ENCODE measurements at places on chromosomes 4 and X.

DNA sequence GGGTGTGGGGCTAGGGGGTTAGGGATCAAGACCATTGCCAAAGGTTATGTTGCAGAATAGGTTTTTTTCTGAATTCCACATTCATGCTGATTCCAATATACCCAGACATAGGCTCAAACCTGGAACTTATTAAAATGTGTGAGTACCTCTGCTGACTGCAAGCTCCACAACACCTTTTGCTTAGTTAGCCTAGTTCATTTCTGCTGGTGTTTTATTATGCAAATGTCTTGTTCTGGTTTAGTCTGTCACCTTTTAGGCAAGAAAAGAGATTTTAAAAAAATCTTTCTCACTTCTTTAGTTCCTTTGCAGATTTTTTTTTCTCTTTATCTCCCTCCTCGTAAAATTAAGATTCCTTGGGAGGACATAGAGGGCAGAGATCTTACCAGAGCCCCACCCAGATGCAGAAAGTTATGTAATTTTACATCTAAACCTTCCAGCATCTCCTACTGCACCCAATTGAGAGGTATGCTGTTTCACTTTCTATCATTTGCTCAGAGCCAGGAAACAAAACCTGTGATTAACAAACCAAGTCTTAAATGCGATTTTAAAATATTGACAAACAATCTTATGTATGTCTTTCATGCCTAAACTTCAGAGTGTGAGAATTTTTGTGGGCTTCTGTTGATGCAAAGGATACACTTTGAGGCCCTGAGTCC lies 190.7 kb upstream of the CLNK start:
- no peak for DNase-seq

DNA sequence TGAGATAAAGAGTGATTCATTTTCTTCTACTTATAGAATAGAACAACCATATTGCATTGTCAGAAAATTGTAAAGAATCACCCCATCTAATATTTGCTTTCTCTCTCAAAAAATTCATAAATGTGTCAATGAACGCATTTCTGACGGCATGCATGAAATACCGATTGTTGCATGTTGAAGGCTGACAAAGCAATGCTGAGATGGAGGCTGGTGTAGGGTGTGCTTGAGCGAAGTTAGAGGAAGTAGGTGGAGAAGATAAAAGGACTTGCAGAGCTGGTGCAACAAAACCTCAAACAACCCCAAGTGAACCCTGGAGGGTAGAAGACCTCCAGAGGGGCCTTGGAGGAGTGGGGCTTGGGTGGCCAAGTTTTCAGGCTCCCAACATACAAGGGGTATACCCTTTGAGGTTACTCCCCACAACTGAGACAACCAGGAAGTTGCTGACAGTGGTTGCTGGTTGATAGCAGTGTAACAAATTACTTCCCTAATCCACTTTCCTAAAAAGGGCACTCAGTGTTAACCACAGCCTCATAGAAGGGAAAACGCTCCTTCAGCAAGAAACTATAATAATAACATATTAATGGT lies 452.7 kb downstream of the NLGN4X start:
- DNase-seq: no peak

GRCh38 chr4:169033660-169034059 lies 23.6 kb upstream of the CBR4 start:
- DNase-seq: no peak

DNA sequence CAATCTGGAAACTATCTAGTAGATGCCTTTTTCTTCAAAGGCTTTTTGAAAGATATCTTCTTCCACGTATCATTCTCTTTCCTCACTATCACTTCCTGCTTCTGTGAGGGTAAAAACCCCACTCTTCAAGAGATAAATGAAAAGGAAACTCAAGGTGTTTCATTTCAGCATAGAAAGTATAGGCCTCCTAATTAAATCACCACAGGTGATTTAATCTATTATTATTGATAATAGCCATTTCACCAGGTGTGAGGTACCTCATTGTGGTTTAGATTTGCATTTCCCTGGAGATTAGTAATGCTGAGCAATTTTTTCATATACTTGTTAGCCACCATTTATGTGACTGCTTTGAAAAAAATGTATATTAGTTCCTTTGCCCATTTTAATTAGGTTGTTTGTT lies 92.0 kb upstream of the EMCN start:
- no peak for DNase-seq

- no peak for DNase-seq
Measured at GRCh38 chr4:71009086-71009485, 15.6 kb downstream of the DCK start.

- no peak for DNase-seq
Measured at GRCh38 chr4:128608006-128608405, 201.5 kb upstream of the JADE1 start.

- DNase-seq: no peak
Measured at GRCh38 chr4:113555868-113556267, 205.7 kb downstream of the CAMK2D start.

DNA sequence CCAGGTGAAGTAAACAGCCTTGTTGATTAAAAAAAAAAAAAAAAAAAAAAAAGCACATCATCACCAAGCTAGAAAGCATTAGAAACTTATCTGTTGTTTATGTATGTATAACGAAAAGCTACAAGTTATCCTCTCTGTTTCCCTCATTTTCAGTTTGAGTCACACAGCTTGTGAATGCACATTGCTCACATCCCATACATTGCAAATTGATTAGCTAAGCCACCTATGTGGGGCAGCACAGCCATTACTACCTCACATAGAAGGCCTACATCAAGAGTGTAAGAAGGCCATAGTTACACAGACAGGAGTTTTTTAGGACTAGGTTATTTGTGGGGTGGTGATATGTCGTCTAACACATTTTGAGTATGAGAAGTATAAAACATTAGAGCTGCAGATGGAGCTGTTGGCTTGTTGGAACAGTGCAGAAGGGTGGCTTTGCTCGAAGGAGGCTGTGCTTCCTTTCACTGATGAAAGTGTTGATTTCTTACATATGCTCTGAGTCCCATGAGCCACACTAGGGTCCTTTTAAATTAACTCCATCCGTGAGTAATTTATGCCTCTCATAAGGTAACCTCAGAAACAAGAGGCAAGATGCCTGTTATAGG lies 431.6 kb downstream of the GABRG1 start:
- DNase-seq: no peak

- DNase-seq: no peak
Measured at GRCh38 chr4:114636192-114636935, 37.8 kb downstream of the UGT8 start.

GRCh38 chr4:162959046-162959445 lies 207.6 kb downstream of the NAF1 start:
- DNase-seq: peak; percentile 31

- no peak for DNase-seq
Measured at GRCh38 chr4:100823066-100823992, 305.5 kb upstream of the EMCN start.

GRCh38 chr4:3676907-3677747 lies 89.1 kb upstream of the ADRA2C start:
- no peak for DNase-seq

DNA sequence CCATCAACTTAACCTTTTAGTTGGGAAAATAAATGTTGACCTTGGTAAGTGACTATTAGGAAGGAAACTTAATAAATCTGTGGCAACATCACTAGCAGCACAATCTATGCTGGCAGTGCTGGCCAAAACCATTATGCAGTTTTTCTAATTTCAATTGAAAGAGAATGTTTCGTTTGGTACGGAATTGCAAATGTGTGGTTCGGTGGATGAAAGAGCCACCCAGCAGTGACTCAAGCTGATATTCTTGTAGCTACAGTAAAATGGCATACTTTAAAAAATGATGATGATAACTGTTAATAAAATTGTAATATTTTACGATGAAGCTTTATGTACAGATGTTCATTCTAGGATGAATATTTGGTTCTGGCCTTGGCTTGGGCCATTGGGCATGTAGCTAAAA lies 40.7 kb upstream of the AP1S2 start:
- DNase-seq: no peak

DNA sequence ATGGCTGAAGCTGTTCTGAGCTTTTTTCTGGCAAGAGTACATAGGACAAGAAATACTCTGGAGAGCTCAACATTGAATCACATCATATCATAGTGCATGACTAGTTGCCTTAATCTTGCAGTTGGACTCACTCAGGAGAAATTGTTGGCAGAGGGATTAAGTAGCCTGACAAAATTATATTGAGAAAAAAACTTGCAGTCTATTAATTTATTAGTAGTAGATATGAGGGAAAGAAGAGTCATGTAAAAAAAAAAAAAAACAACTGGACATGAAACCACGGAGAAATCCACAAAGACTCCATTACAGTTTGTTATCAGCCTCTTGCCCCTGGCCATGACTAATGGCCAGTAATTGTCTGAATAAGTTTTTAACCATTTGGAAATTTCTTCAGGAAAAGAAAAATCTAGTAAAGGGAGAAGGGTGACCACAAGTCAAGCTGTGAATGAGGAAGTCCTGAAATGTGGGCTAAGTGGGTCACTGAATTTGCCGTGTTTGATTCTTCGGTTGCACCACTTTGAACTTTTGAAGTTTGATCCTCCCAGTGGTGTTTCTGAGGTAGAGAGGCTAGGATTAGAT lies 45.6 kb downstream of the FHL1 start:
- no peak for DNase-seq

- no peak for DNase-seq
Measured at GRCh38 chr4:100170986-100171385, 19.3 kb downstream of the DDIT4L start.

GRCh38 chr4:75545526-75545925 lies 10.3 kb upstream of the ODAPH start:
- no peak for DNase-seq

- DNase-seq: peak; percentile 9
Measured at GRCh38 chrX:51192104-51192503, 140.5 kb upstream of the NUDT10 start.

DNA sequence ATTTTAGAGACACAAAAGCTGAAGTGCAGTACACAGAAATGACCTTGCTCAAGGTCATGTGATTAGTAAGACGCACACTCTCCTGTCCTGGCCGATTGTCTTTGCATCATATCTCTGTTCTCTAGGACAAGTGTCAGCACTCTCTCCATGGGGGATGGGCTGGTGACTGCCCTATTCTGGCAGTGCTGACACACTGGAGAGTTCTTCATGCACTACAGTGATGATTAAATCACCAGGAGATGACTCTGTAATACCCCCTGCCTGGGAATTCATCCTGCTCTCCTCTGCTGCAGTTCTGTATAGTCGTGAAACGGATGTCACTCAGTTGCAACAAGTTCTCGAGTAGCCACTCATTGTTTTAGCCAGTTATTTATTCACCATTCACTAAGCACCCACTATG lies 5.3 kb upstream of the SHISA3 start:
- DNase-seq: no peak

DNA sequence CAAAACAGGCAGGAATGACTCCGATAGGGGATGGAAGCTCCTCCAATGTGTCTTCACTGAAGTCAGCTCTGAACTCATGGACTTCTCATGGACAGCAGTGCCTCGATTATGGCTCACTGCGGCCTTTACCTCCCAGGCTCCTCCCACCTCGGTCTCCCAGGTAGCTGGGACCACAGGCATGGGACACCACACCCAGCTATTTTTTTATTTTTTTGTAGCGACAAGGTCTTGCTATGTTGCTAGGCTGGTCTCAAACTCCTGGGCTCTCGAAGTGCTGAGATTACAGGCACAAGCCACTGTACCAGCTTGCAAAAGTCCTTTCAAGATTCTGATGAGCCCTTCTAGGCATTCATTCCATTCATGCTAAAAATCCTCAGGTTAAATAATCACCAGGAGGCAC lies 181.5 kb downstream of the NSUN7 start:
- no peak for DNase-seq

DNA sequence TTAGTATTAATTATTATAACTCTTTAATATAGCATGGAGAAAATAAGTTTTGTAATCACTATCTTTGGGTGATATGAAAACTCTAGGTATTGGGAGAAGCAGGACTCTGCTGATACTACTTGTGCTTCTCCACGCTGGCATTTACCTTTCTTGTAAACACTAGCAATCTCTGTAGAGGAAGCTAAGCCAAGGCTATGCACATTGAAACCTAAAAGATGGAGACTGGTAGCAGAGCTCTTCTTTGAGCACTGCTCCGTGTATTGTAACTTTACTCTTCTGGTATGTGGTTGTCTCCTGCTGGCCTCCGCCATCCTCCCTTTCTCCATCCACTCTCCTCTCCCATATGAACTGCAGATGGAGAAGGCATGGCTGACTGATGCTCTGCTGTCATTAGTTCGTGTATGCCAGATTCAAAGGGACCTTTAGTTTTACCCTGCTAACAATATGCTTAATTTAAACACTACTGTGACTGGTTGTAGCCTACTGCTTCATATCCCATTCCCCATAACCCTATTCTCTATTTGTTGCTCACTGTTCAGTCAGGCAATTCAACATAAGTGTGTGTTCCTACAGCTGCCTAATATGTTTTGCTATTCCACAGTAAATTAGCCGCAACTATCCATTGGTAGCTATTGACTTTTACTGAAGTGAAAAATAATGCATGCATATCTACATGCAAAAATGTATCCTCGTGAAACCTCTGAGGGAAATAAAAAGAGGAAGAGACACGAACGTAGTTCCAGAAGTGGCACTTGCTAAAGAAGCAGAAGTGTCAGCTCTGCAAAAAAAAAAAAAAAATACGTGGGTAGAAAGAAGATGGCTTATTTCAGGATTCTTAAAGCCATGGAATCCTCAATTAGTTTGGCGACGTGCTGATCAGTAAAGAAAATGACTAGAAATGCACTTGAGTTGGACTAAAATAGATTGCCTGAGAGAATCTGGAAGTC lies 55.6 kb upstream of the CCSER1 start:
- DNase-seq: no peak

GRCh38 chr4:95265814-95266740 lies 282.7 kb downstream of the UNC5C start:
- no peak for DNase-seq

- peak; percentile 6 for DNase-seq
Measured at GRCh38 chrX:139831675-139832456, 101.0 kb downstream of the ATP11C start.

DNA sequence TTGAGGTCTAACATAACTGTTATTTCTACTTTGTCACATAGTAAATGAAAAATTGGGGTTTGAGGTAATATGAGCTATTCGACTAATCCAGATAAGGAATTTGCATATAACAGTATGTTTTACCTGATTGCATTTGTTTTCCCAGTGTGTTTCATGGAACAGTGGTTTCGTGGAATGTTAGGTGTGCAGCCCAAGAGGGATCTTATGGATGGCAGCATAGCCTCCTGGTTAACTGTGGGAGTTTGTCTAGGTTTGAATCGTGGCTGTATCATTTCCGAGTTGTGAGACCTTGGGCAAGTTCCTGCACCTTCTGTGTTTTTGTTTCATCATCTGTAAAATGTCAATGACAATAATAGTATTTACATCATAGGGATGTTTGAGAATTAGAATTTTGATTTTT lies 7.9 kb downstream of the BMPR1B start:
- peak; percentile 13 for DNase-seq
